ENCODE measurements at places on chromosomes 1 and 21.

DNA sequence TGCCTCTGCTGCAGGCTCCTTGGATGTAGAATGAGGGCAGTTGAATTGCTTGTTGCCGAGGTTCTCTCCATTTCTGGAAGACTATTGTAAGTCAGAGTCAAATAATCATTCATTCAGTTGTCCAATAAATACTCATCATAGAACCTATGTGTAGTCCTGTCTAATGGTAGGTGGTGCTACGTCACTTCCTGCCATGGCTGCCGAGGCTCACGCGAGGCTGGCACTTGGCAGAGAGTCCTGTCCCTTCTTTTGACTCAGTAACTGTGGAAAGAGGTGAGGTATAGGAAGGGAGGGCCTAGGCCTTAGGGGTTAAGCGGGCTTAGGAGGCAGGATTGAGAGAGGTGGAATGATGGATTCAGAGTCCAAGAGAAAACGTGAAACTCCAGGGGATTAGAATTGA lies 9.7 kb downstream of the ADARB1 start:
- DNase-seq: no peak

GRCh38 chr1:243842978-243843511 lies 7.0 kb downstream of the AKT3 start:
- DNase-seq: no peak

- no peak for DNase-seq
Measured at GRCh38 chr1:65844821-65845534, 52.3 kb downstream of the PDE4B start.

DNA sequence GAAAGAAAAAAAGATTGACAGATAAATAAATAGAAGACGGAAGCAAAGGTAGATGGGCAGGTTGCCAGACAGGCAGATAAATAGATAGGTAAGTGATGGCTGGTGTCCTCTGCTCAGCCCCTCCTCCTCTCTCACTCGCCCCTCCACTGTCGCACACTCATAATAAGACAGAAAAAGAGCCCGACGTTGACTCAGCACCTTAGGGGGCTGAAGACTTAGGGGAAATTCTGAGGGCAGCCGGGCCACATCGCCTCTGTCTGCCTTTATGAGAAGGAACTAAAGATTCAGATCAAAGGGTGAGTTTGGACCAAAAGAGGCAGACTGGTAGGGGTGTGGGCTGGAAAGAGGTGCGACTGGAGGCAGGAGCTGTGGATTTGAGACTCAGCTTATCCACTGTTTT lies 158.1 kb upstream of the IGSF21 start:
- DNase-seq: no peak

DNA sequence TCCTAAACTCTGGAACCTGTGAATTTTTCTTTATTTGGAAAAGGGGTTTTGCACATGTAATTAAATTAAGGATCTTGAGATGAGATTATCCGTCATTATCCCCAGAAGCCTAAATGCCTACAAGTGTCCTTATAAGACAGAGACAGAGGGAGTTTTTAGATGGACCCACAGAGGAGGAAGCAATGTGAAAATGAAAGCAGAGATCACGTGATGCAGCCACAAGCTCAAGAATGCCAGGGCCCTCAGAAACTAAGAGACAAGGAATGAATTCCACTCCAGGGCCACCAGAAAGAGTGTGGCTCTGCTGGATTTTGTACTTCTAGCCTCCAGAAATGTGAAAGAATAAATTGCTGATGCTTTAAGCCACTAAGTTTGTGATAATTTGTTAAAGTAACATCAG lies 183.6 kb upstream of the UBE2U start:
- no peak for DNase-seq

DNA sequence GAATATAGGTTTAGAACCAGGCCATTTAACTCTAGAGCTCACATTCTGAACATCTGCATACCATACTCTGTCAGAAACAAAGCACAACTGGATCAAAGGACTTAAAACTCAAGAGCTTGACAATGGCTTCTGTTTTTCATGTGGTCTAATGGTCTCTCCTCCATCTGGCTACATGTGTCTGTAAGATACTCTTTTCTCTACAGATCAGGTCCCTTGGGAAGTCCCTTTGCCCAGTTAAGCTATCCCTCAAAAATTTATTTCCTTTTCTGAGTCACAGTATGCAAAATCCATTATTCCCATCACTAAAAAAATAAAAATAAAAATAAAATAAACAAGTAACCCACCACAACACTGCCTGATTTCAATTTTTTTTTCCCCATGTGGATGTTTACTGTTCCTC lies 357.0 kb upstream of the PRMT6 start:
- no peak for DNase-seq

DNA sequence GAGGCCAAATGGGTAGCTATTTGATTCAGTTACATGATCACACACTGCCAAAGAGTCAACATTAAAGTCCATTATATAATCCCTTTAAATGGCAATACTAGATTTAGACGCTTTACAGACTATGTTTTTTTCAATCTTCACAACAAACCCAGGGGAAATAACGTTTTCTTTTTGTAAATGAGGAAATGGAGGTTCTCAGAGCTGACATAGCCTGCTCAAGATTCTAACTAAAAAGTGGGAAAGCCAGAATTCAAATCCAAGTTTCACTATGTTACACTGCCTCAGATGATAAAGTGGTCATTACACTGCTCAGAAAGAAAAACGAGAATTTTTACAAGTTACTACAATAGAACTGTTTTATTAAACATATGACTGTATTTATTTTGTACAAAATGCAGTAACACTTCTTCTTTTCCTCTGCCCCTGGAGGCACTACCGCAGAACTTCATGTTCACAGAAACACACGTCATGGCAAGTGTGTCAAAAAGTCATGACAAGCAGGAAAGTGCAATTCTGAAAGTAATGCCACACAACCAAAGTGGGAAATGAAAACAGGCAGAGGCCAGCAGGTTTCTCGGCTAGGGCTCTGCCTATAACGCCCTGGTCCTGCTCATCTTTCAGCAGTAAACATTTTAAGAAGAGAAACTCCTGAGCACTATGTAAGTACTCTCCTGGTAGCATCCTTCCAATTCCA lies 19.0 kb downstream of the THEMIS2 start:
- DNase-seq: no peak

GRCh38 chr1:164735315-164736052 lies 176.5 kb downstream of the PBX1 start:
- no peak for DNase-seq

DNA sequence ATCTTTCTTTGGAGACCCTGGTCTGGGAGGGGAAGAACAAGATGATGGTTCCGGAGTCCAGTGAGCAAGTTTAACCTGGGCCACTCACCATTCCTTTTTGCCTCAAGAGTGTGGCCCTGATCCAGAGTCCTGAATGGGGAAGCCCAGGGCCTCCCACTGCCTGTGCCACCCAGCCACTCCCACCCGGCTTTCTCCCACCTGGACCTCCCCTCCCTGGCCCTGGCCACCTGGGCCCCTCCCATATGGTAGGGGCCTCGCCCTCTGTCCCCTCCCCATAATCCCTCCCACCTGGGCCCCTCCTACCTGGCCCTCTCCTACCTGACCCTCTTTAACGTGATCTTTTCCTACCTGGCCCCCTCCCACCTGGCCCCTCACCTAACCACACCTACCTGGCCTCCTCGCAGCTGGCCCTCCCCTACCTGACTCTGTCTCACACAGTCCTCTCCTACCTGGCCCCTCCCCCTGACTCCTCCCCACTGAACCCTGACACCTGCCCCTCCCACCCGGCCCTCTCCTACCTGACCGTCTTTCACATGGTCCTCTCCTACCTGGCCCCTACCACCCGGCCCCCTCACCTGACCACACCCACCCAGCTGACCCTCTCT lies 220.7 kb upstream of the VAMP3 start:
- no peak for DNase-seq

GRCh38 chr1:183870351-183871077 lies 65.6 kb downstream of the RGL1 start:
- no peak for DNase-seq

GRCh38 chr1:111968511-111968910 lies 21.0 kb downstream of the KCND3 start:
- no peak for DNase-seq
